Fibroblast of mammary gland (primary cell): ENCODE measurements at places on chromosomes 5 and 9.

DNA sequence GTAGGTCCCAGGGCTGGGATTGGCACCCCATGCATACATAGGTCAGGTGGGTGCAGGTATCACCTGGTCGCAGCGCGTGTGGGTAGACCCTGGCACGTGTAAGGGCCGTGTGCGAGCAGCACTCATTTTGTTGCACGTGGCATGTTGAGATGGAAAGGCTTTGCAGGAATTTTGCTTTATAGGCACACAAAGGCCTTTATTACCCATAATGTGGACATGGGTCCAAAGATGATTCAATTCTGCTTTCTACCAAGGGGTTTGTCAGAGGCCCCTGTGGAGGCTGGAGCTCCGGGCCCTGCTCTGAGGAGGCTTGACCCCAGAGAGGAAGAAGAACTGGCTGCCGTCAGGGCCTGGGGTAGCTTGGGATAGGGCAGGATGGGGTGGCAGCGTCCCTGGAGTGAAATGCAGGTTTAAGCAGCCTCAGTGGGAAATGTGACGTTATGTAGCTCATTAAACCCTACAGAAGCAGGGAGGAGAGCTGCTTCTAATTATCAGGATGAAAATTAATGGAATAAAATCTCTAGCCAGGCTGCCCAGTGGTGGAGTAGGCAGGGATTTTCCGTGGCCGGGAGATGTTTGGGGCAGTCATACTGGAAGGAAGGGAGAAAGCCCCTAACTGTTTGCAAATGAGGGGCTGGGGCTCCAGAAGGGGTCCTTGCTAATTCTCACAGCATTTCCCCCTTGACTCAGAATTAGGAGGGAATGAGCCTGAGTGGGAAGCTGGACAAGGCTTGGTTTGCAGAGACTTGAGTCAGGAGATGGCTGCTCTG is 103.3 kb upstream of the PITX1 start:
- no peak for DNase-seq

DNA sequence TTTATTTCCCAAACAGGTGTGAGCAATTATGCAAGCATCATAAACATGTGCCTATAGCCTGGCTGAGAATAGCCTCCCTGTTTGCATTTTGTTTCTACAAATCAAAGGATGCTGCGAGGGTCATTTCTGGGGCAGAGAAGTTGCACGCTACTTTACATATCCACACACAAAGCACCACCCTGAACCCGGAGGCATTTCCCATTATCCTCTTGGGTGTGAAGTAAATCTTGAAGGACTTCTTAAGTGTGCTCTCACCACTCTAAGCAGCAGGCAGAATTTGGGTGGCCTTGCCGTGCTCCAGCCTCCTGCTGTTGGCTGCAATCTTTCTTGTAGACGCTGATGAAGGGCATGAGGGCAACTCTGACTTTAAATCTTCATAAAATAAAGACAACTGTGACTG is 124.0 kb upstream of the TLE4 start:
- no peak for DNase-seq

GRCh38 chr5:81021951-81022687 is 62.0 kb downstream of the RASGRF2 start:
- DNase-seq, result peak; percentile 7

DNA sequence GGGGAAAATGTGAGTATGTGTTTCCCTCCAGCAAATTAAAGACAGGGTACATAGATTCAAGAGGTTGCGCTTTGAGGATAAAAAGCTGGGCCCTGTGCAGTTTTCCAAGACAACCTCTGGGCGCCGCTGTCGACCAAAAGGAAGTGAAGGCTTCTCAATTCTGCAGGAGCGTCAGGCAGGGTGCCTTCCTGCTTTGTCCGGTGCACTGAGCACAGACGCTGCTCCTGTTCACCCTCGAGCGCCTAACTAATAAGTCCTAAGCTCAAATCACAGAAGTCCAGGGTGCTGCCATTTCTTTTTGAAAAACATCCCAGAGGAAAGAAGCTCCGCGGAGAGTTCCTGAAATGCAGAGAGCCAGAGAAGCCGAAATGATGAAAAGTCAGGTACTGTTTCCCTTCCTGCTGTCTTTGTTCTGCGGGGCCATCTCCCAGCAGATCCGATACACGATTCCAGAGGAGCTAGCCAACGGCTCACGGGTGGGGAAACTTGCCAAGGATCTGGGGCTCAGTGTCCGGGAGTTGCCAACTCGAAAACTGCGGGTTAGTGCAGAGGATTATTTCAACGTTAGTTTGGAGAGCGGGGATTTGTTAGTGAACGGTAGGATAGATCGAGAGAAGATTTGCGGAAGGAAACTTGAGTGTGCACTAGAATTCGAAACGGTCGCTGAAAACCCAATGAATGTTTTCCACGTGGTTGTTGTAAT is at the start of gene PCDHGB1:
Gene PCDHGB1 (plus strand): TSS at position 183 of the 703 bp plus-strand sequence. CDS start 162 bp downstream, at position 345.
- DNase-seq, result peak; percentile 60

GRCh38 chr5:172370648-172371545 is 83.4 kb downstream of the SH3PXD2B start:
- DNase-seq, result peak; percentile 75
